ENCODE measurements at places on chromosomes 5 and 9.
A peak's percentile ranks its signal among the peaks of the same experiment; 100 is the strongest.

DNA sequence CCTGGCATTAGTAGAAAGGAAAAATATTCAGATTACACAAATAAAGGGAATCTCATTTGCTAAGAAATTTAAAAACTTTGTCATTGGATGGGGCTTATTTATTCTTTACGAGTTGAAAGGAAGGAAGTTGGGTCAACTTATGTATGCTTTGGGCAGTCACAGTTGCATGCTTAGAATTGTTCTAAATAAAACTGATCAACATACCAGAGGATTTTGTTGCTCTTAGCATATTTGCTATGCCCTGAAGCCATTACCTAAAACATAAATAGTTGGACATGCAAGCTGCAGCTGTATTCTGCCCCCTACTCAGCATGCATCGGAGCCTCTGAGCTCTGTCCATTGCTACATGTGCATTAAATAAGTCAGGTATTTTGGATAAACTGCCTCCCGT lies 172.7 kb upstream of the MEF2C start:
- DNase-seq: no peak

DNA sequence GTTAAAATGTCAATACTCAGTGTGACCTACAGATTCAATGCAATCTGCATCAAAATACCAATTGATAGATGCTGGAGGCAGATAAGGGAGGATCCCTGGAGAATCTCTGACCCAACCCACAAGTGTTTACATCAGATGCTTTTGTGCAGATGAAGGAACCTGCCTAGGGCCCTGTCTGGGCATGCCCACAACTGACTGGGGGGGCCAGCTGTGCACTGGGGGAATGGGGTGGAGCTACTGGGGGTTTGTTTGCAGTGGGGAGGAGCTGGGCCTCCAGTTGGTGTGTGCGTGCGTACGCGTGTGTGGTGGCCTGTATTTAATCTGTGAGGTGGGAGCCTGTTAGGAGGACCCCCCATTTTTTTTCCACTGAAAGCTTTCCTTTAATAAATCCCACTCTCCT lies 244.9 kb downstream of the TRIM36 start:
- no peak for DNase-seq

DNA sequence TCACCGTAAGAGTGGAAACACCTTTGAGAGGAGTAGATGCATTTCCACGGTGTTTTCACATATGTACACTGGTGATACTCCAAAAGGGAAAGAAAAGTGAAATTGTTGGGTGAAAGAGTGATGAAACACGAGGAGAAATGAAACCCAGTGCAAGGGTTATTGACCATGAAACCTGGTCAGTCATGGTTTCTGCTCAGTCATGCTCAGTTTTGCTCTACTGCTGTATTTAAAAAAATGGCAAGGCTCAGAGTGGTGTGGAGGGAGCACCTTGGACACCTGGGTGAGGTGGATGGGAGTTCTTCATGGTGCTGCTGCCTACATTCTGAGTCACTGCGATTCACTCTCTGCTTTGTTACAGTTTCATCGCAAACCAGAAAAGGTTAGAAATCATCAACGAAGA lies 32.3 kb downstream of the NTRK2 start:
- no peak for DNase-seq

DNA sequence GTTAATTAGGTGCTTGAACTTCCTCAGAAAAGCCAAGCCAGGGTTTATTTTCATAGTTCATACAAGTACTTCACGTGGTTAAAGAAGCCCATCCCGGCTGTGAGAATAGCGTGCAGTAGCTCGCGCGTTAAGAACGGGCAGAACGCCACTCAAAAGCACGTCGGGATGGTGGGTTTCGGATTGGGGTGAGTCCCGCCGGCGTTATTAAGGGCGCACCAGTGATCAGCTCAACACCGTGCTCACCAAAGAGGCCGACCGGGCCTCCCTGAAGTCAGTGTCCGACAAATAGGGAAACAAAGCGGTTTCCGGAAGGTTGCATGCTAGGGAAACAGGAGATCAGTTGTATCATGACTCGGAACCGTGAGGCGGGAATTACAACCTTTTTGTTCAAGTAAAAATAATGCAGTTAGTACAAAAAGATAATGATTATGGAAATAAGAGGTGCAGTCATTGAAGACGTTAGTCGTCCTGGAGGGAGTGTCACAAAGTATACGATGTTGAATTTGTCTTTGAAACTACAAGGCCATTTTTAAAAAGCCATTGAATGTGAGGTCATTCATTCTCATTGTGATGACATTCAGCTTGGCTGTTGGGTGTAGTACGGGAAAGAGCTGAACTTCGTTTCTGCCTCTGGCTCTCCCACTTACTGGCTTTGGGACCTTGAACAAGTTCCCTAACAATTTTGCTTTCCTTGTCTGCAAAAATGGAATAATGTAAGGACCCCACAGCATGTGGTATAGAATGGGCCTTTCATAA lies 992 bp downstream of the SETD9 start:
- DNase-seq: peak; percentile 55

DNA sequence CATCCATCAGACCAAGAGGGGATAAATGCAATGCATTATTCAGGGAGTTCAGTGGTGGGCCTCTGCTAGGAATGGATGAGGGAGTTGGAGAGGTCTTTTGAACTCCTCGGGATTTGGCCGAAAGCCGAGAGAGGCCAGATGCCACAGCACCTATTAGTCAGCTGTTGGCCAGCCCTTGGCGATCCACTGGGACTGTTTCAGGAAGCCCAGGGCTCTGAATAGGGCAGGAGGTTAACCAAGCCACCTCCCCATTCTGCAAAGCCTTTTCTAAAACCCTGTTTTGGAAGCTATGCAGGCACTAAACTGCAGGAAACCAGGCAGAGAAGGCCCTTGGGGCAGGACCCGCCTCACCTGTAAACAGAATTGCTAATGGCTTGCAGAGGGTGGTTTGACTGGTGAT lies 37.8 kb downstream of the ASTN2 start:
- no peak for DNase-seq

DNA sequence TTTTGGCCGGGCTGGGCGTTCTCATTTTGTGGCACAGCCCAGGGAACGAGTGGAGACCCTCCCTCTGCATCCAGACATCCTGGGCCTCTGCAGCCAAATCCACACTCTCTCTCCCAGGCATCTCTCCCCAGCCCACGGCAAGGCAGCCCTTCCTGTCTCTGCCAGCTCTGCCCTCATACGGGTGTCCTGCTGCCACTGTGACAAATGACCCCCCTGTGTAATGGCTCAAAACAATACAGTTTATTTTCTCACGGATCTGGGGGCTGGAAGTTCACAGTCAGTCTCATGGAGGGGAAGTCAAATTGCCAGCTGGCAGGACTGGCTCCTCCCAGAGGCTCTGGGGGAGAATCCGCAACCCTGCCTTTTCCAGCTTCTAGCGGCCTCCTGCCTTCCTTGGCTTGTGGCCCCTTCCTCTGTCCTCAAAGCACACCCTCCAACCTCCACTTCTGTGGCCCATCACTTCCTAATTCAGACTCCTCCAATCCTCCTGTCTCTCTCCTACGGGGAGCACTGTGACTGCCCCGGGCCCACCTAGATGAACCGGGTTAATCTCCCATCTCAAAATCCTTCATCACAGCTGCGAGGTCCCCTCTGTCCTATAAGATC lies 70.2 kb upstream of the COL5A1 start:
- no peak for DNase-seq

DNA sequence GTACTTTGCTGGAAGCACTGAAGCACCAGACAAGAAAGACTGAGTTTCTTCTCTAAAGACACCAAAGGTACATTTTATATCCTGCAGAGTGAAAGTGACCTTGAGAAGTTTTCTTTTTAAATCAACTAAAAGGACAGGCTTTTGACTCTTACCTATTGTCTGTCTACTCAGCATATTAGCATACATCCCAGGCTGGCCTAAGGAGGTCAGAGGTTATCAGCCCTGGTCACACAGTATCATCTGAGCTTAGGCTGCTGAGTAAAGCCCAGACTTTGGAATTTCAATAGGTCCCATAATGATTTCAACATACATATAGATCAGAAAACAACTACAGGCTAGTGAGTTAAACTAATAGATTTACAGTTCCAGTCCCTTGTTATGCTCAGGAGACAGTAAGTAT lies 10.1 kb upstream of the CDH9 start:
- DNase-seq: no peak

DNA sequence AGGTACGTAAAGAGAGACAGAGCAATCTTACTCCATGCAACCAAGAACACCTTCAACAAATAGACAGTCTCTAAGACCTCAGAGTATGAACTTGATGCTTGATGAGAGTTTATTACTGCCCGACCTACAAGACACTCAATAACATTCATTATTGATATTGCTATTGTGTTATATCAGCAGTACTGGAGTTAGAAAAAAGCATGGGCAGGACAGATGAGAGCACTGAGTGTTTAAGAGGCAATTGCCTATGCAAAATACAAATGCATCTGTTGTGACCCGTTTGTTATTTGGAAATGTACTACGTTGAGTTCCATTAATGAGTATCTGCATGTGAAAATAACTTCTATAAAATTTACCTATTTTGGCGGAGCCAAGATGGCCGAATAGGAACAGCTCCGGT lies 8.1 kb upstream of the MARCOL start:
- DNase-seq: no peak

DNA sequence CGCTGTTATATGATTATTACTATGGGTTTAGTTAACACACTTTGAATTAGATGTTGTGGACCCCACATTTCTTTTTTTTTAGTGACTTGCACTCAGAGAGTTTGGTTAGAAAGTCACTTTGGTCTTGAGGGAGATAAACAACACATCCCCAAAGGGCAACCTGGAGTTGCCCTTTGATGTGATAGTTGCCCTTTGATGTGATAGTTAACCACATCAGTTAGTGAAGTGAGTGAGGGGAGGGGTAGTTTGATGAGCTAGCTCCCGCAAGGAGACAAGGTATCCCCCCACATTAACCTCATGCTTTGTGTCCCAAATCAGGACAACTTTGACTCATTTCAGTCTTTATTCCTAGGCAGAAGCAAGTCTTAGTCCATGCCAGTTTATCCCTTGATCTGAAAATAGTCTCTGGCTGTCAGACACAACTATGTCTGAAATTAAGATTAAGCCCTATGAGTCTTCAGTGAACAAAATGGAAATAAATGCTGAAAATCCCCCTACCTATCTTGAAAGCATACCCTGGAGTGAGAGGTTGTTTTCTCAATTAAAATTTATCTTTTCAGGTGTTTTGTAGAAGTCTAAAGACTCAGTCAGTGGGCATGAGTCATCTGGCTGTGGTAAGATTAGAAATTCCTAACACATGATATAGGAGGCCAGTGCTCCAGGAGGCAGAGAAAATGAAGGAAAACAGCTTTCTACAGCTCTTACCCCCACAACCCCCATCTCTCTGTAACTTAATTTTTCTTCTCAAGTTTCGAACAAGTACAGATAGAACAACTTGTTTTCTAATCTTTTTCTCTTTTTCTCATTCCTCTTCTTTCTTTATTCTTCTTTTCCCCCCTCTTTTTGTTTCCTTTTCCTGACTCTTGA lies 208.9 kb upstream of the DMRTA1 start:
- no peak for DNase-seq

- DNase-seq: no peak
Observed at GRCh38 chr9:132656299-132656698, 13.5 kb downstream of the DDX31 start.

- no peak for DNase-seq
Observed at GRCh38 chr5:173633304-173633703, 16.9 kb upstream of the BOD1 start.

DNA sequence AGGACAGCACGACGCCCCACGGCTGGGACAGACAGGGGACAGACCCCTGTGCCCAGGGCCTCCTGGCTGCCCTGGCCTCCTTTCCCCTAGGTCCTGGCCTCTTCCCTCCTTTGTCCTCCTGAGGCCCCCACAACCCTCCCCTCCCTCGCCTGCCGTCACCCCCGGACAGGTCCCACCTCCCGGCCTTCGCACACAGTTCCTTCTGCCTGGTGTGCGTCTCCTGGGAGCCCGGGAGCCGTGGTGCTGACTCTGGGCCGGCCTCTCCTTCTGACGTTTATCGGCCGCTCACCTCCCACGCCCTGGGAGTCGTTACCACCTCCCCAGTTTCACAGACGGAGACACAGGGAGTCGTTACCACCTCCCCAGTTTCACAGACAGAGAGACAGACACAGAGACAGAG lies 25.1 kb upstream of the NOTCH1 start:
- no peak for DNase-seq

DNA sequence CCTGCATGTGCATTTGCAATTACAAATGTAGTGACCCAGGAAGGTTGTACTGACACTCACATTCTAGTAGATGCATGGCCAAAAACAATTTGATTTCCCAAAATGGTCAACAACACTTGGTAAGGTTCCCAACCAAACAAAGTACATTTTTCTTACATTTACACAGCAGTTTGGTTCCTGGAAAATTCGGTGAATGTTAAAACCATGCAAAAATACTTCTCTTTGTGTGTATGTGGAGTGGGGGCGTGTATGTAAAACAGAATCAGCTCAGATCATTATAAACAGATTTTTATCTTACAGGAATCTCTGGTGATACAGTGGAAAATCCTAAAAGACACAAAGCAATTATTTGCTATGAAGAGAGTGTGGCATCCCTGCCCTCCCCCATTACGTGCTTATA lies 25.1 kb upstream of the MELK start:
- no peak for DNase-seq

GRCh38 chr5:127892467-127893207 lies 189.4 kb downstream of the CCDC192 start:
- DNase-seq: peak; percentile 37

DNA sequence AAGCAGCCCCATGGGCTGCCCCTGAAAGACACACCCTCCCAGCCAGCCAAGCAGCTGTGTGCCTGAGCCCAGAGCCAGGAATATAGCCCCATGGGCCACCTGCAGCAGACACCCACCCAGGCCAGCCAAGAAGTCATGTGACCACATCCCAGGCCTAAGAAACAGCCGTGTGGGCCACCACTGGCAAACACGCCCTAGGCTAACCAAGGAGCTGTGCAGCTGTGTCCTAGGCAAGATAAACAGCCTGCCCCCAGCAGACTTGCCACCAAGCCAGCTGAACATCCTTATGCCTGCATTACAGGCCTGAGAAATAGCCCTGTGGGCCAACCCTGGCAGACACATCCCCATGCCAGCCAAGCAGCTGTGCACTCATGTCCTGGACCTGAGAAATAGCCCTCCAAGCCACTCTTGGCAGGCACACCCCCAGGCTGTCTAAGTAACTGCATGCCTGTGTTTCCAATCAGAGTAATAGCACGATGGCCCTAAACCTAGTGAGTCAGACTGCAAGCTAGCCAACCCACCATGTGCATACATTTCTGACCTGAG lies 143.0 kb downstream of the ADAMTS6 start:
- no peak for DNase-seq

GRCh38 chr5:108148715-108149139 lies 233.2 kb downstream of the FBXL17 start:
- peak; percentile 7 for DNase-seq

GRCh38 chr9:9410736-9411135 lies 1202.1 kb downstream of the PTPRD start:
- DNase-seq: no peak

GRCh38 chr9:94971378-94972131 lies 245.1 kb downstream of the AOPEP start:
- DNase-seq: no peak
